ENCODE measurements at places on chromosomes 7 and 10.

DNA sequence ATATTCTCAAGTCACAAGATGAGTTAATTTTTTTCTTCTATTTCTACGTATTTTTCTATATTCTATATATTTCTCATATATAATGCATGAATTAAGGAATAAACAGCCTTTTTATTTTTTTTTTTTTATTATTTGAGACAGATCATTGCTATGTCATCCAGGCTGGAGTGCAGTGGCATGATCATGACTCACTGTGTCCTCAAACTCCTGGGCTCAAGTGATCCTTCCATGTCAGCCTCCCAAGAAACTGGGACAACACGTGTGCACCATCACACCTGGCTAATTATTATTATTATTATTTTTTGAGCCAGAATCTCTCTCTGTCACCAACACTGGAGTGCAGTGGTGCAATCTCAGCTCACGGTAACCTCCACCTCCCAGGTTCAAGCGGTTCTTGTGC is 1.5 kb downstream of the CLDN12 start:
- DNase-seq: no peak

- no peak for DNase-seq
Measured at GRCh38 chr10:20040012-20040411, 223.8 kb downstream of the PLXDC2 start.

DNA sequence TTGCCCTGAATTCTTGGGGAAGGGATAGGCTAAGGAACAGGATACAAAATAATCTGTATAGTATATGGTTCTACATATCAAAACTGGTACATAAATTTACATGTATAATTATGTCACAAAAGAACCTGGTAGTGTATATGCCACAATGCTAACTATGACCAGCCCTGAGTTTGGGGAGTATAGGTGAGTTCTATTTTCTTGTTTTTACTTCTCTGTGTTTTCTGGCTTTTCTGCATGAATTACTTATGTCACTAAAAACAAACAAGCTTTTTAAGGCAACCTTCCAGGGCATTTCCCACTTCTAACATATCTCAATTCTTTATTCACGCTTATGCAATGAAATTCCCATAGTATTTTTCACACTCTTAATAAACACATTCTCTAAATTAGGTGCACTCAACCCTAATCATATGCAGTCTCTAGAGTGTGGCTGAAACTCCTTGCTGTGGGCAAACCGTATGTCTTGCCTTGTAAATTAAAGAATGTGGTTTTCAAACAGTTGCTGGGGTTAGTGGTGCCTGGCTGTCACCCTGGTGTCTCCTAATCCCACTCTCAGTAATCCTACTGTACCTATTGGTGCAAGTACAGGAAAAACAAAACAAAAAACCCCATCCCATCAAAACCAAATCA is 14.0 kb upstream of the INSIG1 start:
- DNase-seq: no peak

DNA sequence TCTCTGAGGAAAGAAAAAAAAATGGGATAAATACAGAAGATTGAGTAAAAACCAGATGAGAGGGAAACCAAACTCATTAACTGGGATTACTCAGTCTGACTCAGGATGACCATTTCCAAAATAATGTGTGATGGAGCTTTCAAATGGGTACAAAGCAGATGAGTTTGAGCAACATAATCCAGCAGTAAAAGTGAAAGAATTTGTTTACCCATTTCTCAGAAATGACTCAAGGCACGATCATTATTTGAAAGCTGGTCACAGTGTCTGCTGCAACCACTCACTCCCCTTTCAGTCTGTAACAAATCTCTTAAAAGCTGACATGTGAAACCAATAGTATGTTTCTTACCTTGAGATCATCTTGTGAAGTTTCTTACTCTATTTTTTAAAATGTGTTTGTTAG is 104.7 kb upstream of the KLF14 start:
- no peak for DNase-seq

DNA sequence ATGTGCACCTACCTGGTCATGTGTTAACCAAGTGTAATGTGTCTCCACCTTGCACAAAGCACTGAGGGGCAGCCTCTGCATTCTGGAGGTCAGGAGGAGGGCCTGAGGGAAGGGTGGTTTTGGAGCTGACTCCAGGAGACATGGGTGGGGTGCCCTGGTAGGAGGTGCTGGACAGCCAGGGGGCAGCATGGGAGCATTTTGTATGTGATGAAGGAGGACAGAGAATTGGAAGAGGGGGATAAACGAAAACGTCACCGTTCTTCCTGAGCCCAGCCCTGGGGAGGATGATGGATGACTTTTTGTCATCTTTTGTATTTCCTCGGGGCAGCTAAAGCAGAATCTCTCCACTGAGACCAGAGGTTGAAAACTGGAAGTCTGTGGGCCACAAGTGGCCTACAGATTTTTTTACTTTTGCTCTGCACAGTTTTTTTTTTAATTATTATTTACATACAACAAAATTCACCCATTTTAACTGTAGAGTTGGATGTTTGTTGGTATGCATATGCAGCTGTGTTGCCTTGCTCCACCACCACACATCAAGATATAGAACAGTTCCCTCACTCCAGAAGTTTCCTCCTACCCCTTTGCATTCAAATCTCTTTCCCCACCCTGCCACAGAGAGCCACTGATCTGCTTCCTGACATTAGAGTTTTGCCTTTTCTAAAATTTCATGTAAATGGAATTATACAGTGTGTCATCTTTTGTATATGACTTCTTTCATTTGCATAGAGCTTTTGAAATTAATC is 242.5 kb downstream of the VTI1A start:
- no peak for DNase-seq

- DNase-seq: no peak
Measured at GRCh38 chr10:85124603-85125051, 796.2 kb downstream of the CCSER2 start.

All from CD4-positive, alpha-beta T cell treated with Interleukin-10 for 1 hour (primary cell).